D341Med (cell line): ENCODE measurements at places on chromosomes 4 and X.
A peak's percentile ranks its signal among the peaks of the same experiment; 100 is the strongest.

DNA sequence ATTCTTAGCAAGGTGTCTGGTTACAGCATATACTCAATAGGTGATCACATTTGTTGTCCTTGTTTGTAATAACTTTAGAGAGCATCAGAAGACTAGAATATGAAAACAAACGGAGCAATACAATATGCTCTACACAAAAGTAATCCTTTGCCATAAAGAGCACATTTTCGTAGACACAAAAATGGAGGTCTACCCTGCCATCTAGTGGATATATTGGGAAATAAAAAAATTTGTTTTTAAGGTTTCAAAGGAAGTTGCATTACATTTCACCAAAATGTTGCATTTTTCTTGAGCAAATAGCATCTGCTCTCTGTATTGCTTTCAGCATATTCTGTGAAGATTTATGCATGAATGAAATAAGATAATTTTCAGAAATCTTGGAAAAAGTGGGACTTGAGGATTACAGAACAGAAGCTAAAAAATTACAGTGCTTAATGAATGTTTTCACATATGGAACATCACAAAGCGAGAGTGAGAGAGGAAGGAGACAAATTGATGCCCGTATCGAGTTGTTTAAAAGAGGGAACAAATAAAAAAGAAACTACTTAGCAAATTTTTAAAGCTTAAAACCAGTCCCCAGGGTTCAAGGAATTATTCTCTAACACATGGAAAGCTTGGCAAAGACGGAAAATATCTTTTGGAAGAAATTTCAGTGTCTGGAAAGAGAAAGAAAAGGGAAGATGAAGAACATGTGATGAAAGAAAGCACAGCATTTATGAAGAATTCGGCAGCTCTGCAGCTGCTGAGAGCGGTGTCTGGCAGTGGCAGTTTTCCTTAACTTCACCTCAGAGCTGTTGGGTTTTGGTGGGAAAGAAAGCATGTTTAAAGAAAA lies 390.1 kb downstream of the ANKRD50 start:
- peak; percentile 37 for DNase-seq

DNA sequence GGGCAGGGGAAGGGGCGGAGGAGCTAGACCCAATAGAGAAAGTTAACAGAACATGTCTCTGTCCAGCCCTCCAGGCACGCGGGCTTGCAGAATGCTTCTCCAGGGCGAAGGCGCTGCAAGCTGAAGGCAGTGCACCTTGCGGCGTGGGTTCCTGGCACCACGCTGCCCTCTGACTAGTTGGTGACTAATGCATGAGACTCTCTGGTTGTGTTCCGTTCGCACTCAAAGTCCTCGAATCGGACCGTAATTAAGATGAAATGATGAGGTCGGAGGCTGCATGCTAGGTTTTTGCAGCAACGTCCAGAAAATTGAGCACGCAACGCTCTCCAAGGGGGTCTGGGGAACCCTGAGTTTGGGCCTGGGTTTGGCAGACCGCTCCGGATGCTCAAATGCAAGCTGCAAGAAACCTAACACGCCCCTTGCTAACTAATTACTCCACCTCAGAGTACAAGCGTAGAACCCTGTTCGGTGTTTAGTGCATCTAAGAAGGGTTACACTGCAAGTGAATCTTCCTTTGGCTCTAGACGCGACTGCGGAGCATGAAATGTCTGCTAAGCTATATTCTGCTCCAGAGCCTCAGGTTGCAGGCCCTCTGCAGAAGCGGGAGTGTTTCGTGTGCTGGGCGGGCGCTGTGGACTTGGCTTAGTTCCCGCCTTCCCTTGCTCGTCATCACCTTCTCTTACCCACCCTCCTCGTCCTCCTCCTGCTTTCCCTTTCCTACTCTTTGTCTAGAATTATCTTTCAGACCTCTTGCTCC lies 57.1 kb upstream of the NKAP start:
- no peak for DNase-seq

DNA sequence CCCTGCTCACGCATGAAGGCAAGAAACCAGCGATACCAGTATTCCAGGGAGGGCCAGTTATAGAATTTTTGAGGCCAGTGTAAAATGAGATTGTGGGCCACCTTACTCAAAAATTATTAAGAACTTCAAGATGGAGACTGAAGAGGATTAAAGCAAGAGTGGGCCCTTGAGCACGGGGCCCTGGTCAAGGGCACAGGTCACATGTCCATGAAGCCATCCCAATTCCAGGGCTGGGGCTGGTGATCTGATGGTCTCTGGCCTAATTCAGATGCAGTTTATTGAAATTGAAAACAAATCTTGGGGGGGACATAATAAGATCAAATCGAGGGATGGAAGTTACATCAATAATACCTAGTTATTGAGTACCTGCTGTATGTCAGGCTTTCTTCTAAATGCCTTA lies 58.3 kb downstream of the SMIM20 start:
- DNase-seq = no peak

DNA sequence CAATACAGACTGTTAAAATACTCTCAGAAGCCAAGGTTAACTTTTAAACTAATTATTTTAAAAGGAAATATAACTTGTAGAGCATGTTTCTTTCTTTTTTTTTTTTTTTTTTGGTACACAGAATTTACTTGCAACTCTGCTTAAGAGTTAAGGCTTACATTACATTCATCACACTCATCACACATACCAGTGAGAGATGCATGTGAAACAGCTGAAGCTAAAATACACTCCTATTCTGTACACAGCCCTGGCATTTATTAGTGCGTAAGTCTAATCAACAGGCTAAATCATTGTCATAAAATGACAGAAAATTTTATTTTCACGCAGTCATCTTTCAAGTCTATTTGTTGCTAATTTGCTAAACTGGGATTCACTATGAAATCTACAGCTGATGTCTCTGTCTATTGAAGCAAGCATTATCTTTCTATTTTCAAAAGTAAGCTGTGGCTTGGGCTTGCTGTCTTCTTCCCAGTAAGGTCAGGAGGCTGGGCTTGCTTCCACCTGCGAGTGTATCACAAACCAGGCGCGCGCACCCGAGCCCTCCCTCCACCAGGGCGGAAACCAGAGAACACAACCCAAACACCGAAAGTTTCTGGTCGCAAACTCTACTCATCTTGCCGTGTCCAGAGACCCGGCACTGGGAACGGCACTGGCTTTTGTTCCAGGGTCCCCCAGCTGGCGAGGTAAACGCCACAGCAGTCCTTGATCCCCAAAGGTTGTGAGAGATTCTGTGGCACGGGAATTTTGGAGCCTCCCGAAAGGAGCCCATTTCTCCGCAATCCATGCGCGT lies 3.9 kb downstream of the MAML3 start:
- DNase-seq = peak; percentile 67

DNA sequence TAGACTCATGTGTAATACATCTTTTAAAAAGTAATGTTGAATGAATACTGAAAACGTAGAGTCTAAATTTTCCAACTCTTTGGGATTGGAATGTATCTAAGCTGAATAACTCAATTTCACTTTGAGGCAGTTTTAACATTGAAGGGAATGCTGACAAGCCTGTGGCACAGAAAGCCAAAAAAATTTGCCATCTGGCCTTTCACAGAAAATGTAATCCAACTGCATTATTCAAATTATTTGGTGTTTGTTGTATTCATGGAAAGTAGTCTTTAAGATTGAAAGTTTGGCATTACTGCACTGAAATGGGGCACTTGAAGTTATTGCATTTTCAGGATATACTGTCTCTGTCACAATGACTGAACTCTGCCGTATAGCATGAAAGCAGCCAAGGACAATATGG lies 186.9 kb downstream of the FRMPD4 start:
- DNase-seq = no peak

DNA sequence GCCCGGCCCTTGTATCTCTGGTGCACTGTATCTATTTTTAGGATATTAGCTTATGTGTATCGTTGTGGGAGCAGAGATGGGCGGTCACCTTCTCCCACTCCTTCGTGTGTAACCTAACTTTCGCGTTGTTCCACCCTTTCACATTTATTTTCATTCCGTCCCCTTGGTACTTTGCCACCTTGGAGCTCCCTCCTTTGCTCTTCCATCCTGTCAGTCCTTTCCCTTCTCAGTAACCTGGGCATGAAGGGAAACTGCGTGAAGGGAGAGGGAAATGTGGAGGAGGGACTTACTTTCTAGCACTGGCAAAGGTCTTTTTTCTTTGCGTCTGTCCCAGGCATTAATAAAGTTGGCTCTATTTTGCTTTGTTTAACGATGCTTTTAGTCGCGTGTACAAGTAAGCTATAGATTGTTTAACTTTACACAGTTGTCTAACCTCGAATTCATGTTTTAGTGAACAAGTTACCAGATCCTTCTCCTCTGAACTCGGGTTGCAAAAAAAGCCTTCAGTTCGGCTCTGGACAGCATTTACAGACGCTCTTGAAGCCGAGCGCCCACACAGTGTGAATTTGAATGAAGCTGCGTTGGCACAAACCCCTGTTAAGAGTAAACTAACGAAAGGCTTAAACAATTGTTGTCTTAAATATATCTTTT lies 3.9 kb downstream of the PCDH10 start:
- DNase-seq = no peak

- DNase-seq = no peak
These were observed 24.9 kb downstream of the CXCL8 start for GRCh38 chr4:73765296-73765695.

GRCh38 chr4:70426789-70427188 lies 29.0 kb downstream of the OPRPN start:
- DNase-seq = no peak

- DNase-seq = no peak
These were observed 325.2 kb upstream of the BMP3 start for GRCh38 chr4:80705311-80705710.

DNA sequence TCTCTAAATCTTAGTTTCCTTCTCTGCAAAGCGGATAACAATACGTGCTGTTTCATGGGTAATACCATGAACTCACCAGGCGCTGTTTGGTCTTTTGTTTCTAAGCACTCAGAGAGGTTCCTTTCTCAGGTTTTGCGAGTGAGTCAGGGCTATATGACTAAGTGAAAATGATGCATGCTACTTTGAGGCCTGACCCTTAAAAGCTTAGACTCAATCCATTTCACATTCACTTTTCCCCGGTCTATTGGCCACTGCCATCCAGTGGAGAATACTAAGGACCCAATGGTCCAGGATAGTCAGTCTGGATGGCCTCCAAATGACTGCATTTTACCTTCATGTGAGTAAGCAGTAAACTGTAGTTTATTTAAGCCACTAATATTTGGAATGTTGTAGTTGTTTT lies 400.8 kb upstream of the SLIT2 start:
- no peak for DNase-seq

GRCh38 chr4:5963611-5964010 lies 54.6 kb downstream of the C4orf50 start:
- no peak for DNase-seq

GRCh38 chrX:2507904-2508627 lies 7.3 kb upstream of the DHRSX start:
- DNase-seq = no peak

DNA sequence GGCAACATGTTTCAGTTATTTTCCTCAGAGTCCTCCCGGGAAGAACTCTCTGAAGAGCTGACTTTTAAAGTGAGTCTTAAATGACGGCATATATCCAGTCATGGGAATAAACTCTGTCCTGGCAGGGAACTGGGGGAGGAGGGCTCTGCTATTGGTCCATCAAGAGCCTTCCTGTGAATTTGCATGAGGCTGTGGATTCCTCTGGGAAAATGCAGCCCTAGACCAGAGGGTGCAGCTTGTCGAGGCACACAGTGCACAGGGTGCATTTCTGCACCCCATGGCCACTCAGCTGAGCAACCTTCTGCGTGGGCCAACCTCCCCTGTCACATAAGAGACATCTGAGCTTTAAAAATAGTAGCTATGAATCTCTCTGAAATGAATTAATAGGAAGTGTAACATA lies 360.0 kb downstream of the GALNTL6 start:
- no peak for DNase-seq
